Osteoblast (primary cell): ENCODE measurements at places on chromosomes 4 and X. TPM values are rescaled to one million over a fixed set of nuclear protein-coding genes. Genes with fewer than 3 reads are reported as not detected.

Gene IL21
- total RNA-seq, result not detected in 2 replicates

DNA sequence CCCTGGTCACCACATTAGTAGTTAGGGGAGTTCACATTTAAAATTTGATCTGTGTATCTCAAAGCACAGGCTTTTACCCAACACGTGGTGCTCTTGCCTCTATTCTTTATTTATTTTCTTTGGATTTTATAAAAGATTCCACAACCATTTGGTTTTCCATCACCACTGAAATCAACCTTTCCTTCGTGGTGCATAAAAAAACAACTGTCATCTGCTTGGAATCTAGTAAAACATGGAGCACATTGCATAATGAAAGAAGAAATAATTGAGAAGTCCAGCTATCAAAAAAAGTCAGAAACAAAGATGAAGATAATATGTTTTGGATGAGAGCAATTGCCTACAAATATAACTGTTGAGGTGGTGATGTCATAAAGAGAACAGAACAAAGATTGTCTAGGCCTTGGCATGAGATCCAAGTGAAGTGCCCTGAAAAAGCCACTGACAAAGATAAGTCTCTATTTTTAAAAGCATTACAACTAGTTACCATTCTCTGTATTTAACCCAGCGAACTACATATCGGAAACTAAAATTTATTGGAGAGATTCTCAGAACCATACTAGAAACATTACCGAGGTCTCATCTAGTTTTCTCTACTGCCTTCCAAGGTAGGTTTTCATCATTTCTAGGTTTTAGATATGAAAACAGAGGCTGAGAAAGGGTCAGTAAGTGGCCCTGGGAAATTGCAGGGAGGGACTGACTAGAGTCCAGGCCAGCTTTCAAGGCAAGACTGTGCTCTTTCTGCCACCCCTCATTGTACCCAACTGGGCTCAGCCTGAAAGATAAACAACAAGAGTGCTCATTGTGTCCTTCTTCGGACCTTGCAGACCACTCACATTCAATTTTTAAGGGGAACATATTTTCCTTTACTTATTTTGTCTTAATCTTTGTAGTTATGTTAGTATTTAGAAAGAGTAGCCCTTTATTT lies 127.3 kb downstream of the MAD2L1 start:
- H3K27ac ChIP-seq, result peak overlapping the region; percentile 59
- DNase-seq, result no peak
- H3K27me3 ChIP-seq, result no peaks in the 10 kb centered on the region
- no peak overlapping the region for H3K4me3 ChIP-seq
- H3K4me1 ChIP-seq, result peaks cover 17% of the 10 kb centered on the region

Gene ARHGAP36
- not detected in 2 replicates for total RNA-seq

Gene PNMA5
- not detected in 2 replicates for total RNA-seq

Gene GAGE12C
- total RNA-seq, result not detected in 2 replicates

DNA sequence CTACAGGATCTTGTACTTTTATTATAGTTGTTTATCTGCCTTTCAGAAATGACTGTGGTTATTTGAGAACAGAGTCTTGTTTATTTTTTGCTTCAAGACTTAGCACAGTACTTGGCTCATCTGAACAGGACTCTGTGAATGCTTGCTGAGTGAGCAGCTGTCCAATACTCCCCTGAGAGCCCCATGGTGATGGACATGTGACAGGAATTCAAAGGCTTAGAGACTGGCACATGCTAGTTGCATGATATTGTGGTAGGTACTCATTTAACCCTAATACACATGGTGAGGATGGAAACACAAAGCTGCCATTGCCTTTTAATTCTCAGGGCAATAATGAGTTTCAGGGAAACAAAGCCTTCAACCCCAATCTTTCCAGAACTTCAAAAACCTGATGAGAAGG lies 97.3 kb downstream of the GEMIN8 start:
- no peak for DNase-seq
- no peaks in the 10 kb centered on the region for H3K36me3 ChIP-seq
- no peaks in the 10 kb centered on the region for H3K4me1 ChIP-seq

GRCh38 chr4:137638934-137639333 lies 106.6 kb upstream of the PCDH18 start:
- peaks cover 16% of the 10 kb centered on the region for H3K4me1 ChIP-seq
- no peaks in the 10 kb centered on the region for H3K27me3 ChIP-seq
- no peak for DNase-seq

DNA sequence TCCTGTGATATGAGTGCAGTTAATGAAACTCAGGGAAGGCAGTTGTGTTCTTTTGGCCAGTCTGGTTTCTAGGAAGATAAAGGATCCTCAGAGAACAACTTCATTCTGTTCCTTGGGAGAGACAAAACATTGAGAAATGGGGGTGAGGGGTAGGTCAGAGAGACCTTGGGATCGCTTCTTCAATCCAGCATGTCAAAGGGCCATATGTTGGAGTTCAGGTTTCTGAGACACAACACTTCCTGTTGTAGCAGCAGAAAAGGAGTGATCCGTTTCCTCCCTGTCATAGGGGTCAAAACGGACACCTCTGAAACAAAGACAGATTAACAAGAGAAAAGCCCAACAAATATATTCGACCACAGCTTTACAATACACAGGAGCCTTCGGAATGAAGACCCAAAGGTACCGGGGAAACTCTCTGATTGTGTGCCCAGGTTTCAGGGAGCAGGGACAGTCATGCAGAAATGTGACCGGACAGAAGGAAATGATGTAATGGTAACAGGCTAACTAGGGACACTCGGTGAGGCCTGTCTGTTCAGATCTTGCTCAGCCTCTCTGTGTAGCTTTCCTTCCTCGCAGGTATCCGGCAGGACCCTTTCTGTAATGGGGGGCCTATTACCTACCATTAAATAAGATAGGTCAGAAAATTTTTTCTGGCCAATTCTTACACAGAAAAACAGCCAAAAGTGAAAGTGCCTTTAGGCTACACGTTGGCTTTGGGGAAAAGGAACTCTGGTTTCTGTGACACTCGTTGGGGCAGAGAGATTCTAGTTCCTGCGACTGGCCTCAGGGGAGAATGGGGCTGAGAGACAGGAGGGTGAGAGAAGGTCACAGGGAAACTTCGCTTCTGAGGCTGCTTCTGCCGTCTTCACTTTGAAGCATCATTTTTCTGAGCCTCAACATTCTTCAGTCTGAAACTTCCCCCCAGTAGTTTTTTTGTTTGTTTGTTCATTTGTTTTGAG lies 103.3 kb upstream of the TLR3 start:
- H3K4me3 ChIP-seq, result no peak overlapping the region
- H3K4me1 ChIP-seq, result peaks cover 15% of the 10 kb centered on the region
- no peaks in the 10 kb centered on the region for H3K36me3 ChIP-seq
- H3K27ac ChIP-seq, result no peak overlapping the region
- DNase-seq, result no peak

DNA sequence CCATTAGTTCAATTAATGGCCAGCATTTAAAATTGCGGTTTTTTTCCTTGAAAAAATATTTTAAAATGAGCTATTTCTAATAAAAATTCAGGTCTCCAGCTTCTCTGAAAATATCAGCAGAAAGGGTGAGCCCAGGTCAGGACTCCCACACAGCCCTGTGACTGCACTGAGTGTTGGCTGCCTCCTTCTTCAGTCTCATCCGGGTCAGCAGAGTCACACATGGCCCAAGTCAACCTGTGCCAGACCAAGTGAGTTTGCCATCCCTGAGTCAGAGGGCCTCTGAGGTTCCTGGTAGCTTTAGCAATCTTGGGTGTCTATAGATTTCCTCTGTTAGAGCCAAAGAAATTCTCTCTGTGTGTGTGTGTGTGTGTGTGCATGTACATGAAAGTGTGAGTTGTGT lies 22.1 kb upstream of the MSX1 start:
- no peak overlapping the region for H3K27ac ChIP-seq
- no peak for DNase-seq

Gene BTC
- 0.29 and 0.36 TPM in 2 replicates for total RNA-seq

DNA sequence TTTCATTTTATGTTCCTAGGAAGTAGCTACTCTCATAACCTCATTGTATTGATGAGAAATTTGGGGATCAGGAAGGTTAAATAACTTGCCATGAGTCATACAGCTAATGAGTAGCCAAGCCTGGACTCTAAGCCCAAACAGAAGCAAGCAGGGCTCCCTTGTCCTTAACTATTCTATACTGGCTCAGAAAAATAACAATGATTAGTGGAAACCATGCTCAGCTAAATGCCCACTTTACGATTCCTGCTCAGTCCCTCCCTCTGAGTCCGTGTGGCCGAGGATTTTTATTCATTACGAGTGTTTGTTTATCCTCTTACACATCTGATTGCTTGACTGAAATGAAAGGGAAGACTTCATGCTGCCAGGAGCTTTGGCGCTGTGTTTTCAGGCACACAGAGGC lies 100.9 kb downstream of the SLC34A2 start:
- no peak overlapping the region for H3K4me3 ChIP-seq
- no peak for DNase-seq
- H3K27me3 ChIP-seq, result no peaks in the 10 kb centered on the region
